Activated CD4-positive, CD25-positive, alpha-beta regulatory T cell (primary cell): ENCODE measurements at places on chromosomes 1 and 21.

DNA sequence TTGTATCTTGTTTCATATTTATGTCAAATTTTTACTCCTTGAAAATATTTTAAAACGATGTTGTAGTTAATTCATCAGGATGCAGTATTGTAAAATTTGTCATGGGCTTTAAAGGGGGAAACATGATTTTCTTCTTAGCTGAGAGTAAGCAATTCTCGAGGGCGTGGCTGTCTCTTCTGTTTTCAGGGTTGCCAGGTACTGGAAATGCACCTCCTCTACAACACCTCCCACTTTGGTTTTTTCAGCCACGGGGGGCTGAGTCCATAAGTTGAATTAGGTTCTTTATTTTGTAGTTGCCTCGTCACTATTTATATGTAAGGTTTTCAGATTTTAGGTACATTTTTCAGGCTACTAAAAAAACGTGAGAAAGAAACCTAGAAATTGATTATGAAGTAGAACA lies 64.0 kb downstream of the PRDM2 start:
- DNase-seq, result no peak

GRCh38 chr1:24438423-24438901 lies 22.9 kb downstream of the NIPAL3 start:
- no peak for DNase-seq

DNA sequence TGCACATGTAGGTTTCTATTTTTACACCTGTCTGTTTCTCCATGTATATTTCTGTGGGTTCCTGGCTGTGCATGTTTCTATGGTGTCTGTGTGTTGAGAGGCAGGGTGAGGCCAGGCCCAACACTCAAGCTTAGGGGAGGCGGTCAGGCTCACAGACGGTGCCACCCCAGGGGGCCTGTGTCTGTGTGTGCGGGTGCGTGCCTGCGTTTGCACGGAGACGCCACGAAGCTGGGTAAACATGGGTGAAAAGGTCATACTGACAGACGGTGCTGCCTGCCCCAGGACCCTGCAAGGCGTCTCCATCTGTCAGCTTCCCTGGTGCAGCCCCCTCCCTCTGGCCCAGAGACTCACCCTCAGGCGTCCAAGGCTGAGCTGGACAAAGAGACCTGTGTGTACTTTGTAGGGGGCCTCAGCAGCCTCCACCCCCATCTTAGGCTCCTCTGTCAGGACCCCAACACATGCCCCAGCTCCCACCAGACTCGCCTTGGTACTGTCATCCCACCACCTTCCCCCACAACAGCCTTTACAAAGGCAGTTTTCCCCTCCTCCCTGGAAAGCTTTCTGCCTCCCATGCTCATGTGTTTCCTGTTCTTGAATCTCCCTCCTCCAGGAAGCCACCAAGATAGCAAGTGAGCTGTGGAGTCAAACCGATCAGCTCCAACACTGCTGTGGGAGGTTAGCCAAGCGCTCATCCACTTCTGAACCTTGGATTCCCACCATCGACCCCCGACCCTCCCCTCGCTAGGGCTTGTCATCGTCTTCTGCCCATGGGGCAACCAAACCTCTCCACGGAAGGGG lies 34.1 kb downstream of the PTPRF start:
- no peak for DNase-seq

- DNase-seq, result no peak
Measured at GRCh38 chr1:66327588-66327987, 206.4 kb upstream of the SGIP1 start.

DNA sequence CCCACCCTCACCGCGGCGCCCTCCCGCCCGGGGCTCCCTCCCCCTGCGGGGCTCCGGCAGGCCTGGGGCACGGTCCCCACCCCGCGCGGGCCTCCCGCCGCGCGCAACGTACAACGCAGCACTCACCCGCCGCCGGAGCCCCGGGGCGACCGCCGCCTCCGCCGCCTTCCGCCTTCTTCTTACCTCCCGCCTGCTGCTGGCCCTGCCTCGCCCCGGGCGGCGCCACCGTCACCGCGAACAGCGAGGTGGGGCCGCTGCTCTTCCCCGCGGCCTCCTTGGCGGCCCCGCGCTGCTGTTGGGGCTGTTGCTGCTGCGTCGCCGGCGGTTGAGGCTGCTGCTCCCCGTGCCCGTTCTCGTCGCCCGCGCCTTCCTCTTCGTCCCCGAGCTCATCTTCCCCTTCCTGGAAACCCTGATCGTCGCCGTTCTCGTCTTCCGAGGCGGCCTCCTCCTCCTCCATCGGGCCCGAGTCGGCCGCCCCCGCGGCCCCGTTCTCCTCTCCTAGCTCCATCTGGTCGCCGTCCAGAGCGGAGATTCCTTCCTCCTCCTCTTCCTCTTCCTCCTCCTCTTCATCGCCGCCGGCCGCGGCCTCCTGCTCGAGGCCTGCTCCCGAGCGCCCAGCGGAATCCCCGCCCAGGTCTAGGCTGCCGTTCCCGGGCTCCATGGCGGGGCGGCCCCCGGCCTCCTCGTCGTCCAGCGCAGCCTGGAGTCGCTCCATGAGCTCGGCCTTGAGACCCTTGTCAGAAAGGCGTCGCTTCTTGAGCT lies 671 bp downstream of the HNRNPU start:
- no peak for DNase-seq

- no peak for DNase-seq
Measured at GRCh38 chr1:243598433-243598832, 251.6 kb downstream of the AKT3 start.

DNA sequence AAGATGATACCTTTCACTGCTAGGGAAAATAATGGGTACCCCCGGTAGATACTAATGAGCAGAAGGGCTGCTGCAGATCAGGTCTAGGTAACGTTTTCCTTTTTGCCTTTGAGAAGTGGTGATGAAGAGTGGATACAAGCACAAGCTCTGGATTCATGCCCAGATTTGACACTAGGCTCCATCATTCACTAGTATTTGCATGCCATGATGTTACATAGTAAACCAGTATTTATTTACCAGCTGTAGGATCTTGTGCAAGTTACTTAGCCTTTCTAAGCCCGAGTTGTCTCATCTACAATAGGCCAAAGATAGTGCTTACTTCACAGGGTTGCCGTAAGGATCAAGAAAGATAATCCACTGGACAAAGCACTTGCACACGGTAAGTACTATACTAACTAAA lies 14.2 kb downstream of the PTPN14 start:
- DNase-seq, result no peak

DNA sequence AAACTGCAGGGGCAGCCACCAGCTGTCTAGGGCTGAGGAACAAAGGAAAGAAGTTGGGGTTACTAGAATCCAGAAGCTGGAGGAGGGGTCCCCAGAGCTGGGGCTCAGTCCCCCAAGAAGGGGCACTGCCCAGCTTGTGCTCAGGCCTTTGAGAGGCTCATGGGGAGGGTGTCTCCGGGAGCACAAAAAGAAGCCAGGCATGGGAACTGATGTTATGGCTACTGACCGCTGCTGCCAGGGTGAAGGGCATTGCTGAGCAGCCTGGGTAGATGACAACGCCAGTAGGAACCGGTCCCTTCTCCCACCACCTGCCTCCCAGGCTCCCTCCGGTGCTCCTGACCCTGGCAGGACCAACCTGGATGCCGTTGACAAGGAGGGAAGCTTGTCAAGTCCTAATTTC lies 762.5 kb upstream of the TPTE start:
- no peak for DNase-seq

GRCh38 chr1:96987186-96987703 lies 265.7 kb downstream of the PTBP2 start:
- DNase-seq, result no peak

GRCh38 chr1:26317612-26318337 lies at the start of gene CD52:
TSS of gene CD52 (plus strand) at chr1:26317958. CDS start at chr1:26318018, 60 bp downstream.
- peak; percentile 57 for DNase-seq

GRCh38 chr21:27814226-27814625 lies 847.3 kb upstream of the ADAMTS5 start:
- DNase-seq, result no peak

GRCh38 chr21:14762734-14763694 lies 216.9 kb upstream of the SAMSN1 start:
- DNase-seq, result no peak

DNA sequence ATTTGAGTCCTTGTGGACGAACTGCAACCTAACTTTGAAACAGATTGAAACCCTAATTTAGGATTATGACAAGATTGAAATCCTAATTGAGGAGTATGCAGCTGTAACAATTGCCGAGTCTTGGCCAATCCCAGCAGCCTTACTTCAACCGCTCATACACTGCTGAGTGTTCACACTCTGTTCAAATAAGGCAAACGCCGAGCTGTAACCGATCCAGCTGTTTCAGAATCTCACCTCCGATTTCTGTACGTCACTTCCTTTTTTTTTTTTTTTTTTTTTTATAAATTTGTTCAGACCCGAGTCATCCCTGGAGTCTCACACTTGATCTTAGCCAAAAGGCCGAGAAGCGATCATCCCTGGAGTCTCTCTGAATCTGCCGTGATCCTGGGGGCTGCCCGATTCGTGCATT lies 22.3 kb upstream of the ATP5PO start:
- peak; percentile 12 for DNase-seq

DNA sequence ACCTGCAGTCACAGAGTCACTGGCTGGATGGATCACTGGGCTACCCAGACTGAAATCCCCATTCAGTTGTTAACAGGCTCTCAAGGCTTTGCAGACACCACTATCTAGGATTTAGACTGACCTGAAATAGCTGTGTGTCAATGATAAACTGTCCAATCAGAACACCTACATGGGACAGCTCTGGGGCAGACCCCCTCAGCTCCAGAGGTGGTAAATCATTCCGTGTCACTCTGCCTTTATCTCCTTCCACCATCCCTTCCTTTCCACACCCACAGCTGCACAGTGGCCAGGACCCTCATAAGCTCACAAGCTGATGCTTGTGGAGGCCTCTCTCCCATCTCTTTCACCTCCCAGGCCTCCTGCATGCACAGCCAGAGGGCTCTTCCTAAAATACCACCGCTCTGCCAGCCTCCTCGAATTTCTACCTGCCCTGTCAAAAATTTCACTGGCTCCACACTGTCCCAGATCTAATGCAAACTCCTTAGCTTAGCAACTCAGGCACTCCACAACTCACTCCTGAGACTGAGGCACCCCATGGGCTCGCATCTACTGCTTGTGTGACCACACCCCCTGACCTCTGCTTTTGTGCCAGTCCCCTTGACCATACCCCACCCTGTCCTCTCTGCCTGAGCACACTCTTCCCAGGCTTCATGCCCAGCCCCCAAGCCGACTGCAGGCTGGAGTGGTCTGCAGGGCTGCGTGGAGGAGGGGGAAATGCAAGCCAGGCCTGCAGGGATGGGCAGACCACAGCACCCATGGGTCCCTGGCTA lies 5.8 kb downstream of the CAPZB start:
- no peak for DNase-seq

DNA sequence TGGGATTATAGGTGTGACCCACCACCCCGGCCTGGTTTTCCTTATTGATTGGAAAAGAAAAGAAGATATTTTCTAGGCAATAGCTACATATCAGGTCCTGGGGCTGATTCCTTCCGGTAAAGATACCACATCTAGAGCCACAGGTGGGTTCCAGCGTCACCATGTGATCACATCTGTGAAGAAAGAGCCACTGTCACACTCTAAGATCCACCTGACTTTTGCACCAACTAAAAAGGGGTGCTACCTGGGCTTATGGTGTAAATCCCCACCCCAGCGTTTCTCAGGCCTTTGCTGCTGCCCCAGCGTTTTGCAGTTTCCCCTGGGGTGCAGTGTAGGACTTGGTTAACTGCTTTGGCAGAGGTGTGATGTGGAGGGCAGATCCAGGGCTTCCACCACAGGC lies 22.3 kb upstream of the PDE9A start:
- no peak for DNase-seq

GRCh38 chr1:207499573-207499972 lies 3.6 kb downstream of the CR1 start:
- DNase-seq, result peak; percentile 10
